ENCODE measurements at places on chromosomes 7 and 10.
A peak's percentile ranks its signal among the peaks of the same experiment; 100 is the strongest.

GRCh38 chr7:68770649-68771048, 827.6 kb upstream of the AUTS2 start:
- no peak for DNase-seq

- no peak for DNase-seq
Measured at GRCh38 chr7:41824284-41824683, 121.4 kb upstream of the INHBA start.

GRCh38 chr10:123394382-123394781, 240.2 kb downstream of the BUB3 start:
- DNase-seq: no peak

- DNase-seq: no peak
Measured at GRCh38 chr7:22920672-22921071, 93.3 kb downstream of the HYCC1 start.

GRCh38 chr7:116731445-116732335, 59.7 kb downstream of the MET start:
- no peak for DNase-seq

DNA sequence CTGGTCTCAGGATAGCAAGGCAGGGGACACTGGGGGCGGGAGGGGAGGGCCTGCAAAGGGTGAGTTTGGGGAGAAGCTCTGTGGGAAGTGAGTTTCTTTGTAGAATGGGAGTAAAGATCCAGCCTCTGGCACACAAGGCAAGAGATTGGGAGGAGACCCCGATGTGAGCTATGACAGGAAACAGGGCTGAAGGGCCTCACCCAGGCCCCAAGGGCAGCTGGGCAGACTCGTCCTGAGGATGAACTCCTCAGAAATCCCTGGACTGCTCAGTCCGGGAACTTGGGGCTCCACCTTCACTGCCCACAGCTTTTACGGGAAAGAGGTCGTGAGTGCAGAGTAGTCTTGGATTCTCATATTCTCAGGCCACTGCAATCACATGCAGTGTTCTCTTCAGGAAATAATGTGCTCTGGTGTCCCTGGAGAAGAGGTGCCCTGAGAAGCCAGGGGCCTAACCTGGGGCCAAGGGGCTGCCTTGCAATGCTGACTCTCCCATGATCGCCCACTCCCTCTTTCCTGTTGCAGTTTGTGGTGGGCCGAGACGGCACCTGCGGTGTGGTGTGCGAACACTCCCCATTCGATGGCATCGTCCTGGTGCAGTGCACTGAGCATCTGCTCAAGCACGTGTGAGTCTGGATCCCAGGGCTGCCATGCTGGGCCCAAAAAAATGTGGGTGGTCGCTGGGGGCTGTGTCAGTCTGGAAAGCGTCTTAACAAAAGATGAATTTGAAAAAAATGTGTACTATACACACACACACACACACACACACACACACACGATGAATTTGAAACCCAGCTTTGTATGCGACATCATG, 31.3 kb upstream of the C10orf53 start:
- DNase-seq: no peak

GRCh38 chr10:62327885-62328284, 46.3 kb upstream of the ZNF365 start:
- DNase-seq: no peak

GRCh38 chr10:116774728-116775151, 32.4 kb upstream of the HSPA12A start:
- DNase-seq: peak; percentile 60

DNA sequence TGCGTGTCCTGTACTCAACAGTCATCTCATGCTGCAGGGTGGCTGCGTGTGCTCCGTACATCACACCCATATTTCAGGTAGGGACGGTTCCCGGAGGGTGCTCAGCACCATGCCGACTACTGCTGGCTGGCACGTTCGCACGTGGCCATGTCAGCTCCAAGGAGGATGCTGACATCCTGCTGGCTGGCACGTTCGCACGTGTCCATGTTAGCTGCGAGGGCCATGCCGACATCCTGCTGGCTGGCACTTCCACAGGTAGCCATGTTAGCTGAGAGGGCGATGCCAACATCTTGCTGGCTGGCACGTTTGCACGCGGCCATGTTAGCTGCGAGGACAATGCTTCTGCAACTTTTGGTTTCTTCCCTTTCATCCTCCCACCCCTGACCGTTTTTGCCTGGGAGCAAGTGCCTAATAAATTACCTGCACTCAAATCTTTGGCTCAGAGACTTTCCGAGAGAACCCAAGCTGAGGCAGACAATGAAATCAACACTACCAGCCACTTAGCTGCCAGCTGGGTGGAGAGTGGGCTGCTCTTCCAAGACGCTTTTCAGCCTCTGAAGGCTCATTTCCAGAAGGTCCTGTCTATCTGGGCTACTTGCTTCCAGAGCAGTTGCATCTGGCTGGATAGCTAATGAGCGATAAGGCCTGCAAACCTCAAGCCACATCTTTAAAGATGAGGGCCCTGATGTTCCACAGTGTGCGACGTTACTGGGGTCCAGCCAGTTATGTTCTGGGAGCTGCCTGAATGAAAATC, 104.6 kb downstream of the WDR37 start:
- DNase-seq: no peak

DNA sequence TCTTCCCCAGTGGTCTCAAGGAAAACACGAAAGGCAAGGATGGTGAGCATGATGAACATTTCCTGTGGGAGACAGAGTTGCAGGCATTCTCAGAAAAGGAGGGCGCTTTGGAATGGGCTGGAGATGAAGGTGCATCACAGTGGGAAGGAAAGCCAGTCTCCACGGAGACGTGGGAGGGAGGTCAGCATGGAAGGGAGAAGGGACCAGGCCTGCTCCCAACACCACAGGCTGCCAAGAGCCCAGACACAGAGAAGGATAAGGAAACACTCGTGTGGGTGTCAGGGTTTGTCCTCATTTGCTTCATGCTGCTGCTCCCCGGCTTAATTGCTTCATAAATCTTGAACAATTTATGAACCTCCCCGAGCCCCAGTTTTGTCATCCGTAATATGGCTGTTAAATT, 231.5 kb upstream of the ZNF32 start:
- DNase-seq: no peak

GRCh38 chr10:10642189-10642588, 375.5 kb upstream of the CELF2 start:
- DNase-seq: no peak

Data from pancreas (tissue), 10 donors.